Activated CD4-positive, alpha-beta T cell treated with anti-CD3 and anti-CD28 coated beads, Interleukin-2, amount 50 U/mL, for 24 hours (primary cell): ENCODE measurements at places on chromosomes 11 and 22.
A peak's percentile ranks its signal among the peaks of the same experiment; 100 is the strongest.

DNA sequence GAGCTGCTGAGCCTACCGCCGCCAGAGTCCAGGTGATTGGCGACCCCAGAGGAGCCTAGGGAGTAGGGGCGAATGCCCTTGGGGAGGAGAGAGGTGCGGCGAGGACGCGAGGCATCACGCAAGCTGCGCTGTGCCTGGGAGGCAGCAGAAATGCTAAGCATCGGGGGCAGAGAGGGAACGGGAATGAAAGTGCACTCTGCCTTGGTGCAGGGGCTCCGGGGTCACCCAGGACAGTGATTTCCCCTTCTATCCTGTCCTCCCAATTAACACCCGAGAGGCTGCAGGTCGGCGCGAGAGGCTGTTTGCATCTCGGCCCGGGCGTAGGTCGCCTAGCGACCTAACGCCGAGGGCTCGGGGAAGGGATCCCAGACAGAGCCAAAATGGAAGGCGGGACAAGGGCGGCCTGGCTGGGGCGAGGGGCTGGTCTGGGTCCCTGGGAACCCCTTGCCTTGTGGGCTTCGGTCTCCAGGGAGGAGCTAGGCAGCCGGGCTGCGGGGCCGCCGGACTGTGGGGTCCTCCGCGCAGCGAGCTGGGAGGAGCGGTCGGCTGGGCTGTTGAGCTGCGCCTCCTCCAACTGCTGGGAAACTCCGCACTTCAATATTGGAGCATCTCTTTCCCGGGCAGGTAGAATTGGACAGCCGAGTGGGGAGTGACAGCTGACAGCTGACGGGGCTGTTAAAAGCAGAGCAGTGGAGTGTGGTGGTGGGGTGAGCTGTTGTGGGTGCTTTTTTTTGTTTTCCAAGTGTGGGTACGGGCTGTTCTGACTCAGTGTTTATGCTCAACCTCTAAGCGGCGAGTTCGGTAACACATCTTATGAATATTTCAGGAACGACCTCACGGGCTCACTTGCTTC, 657 bp downstream of the ELMOD1 start:
- DNase-seq = peak; percentile 40

- DNase-seq = no peak
These were observed 15.5 kb upstream of the BMAL1 start for GRCh38 chr11:13262096-13262495.

- DNase-seq = no peak
These were observed 1.4 kb downstream of the CHKB start for GRCh38 chr22:50581031-50581949.

DNA sequence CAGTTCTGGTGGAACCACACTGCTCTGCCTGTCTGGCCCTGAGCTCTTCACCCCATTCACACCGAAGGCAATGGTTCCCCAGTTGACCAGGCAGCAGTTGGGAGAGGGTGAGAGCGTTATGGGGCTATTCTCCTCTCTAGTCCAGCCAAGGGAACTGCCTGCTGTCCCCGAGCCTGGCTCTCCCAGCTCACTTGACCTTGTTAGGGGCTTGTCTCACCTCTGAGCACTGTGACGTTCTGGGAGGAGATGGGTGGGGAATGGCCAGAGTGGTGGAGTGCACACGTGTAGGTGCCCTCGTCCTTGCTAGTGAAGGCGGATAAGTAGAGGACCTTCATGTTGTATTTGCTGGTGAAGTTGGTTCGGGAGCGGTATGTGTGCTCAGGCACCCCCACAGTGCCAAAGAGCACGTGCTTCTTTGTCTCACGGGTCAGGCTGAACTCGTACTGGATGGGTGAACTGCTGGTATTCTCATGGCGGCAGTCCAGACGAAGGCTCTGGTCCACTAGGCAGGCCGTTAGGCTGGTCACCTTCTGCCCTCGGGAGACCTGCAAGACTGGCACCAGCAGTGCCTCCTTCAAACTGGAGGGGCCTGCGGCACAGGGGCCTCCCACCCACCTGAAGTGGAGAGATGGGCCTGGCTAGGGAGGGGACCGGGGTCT, 3.0 kb downstream of the THY1 start:
- no peak for DNase-seq

- DNase-seq = no peak
These were observed 79.7 kb downstream of the FDX1 start for GRCh38 chr11:110509472-110509871.

- no peak for DNase-seq
These were observed 13.5 kb downstream of the MOB2 start for GRCh38 chr11:1473011-1473628.
